ENCODE measurements at places on chromosomes 2 and 18. TPM values are rescaled to one million over a fixed set of nuclear protein-coding genes. Genes with fewer than 3 reads are reported as not detected.

- no peak for DNase-seq
Measured at GRCh38 chr2:102677244-102678215, 58.2 kb downstream of the SLC9A2 start.

DNA sequence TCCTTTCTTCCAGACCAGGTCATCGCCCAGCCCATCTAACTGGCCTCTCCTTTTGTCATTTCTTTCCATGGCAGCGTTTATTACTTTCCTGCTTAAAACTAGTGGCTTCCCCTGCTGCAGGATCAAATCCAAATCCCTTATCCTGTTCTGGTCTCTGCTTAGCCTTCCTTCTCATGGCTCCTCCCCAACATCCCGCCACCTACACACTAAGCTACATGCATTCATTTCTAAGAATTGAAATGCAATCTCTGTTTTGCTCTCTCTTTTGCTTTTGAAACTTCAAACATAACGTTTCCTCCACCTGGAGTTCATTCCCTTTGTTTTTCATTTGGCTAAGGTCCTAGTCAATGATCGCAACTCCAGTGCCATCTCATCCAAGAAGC, 18.0 kb upstream of the DPP4 start:
- no peak for DNase-seq

DNA sequence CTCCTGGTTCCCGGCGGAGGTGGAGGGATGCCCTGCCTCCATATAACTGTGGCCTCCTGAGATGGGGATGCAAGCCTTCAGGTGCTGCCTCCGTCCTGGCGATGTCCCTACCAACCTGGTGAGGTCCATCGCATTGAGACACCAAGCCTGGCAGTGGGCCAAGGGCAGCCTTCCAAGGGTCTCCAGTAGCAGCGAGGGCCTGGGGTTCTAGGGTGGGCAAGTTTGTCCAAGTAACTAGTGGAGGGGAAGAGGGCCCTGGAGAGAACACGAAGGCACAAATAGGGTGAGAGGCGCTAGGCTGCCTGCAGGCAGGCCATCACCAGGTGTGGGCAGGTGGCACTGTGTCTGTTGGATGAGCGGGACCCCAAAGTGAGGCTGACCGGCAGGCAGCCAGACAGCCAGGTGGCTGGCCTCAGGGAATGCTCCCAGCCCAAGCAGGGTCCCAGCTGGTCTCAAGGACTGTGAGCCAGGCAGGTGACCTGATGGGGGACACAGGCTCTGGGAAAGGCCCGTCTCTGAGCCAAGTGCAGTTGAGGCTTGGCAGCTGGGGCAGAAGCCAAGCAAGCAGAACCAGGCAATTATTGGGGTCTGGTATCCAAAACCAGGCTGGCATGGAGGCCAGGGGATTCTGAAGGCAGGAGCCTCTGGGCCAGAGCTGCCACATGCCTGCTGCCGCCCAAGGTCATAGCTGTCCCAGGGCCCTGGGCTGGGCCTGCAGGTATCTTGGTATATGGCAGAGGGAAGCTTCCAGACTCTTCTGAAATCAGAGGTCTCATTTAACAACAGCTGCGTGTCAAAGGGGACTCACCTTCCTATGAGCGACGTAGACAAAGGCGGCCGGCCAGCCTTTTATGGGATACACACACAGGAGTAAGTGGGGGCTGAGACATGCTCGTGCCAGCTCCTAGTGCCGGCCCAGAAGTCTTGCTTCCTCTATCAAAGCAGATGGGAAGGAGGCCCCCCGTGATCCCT, 23.4 kb downstream of the RAMP1 start:
- no peak for DNase-seq

GRCh38 chr2:236954641-236955040, 131.0 kb upstream of the COPS8 start:
- no peak for DNase-seq

The GPR75 gene
- 0.86 TPM for total RNA-seq

The NGEF gene
- not detected for total RNA-seq

The DPYSL5 gene
- total RNA-seq: not detected

Measured in Right ventricle myocardium superior (tissue), 1 donor.